ENCODE measurements at places on chromosomes 16 and 17.

DNA sequence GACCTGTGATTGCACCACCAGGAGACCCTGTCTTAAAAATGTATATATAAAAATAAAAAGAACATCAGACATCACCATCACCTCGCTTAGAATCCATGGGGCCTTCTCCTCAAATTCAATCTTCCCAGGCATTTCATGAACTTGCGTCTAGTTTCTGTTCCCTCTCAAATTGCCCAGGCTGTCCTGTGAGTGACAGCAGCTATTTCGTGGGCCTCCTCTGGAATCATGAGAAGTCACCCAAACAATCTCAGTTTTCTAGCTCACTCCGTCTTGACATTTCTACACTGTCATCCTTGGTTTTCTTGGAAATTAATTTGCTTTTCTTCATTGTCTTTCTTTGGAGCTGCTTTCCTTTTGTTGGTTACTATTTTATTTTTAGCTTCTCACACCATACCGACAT is 7.3 kb downstream of the SLC52A1 start:
- no peak for DNase-seq

DNA sequence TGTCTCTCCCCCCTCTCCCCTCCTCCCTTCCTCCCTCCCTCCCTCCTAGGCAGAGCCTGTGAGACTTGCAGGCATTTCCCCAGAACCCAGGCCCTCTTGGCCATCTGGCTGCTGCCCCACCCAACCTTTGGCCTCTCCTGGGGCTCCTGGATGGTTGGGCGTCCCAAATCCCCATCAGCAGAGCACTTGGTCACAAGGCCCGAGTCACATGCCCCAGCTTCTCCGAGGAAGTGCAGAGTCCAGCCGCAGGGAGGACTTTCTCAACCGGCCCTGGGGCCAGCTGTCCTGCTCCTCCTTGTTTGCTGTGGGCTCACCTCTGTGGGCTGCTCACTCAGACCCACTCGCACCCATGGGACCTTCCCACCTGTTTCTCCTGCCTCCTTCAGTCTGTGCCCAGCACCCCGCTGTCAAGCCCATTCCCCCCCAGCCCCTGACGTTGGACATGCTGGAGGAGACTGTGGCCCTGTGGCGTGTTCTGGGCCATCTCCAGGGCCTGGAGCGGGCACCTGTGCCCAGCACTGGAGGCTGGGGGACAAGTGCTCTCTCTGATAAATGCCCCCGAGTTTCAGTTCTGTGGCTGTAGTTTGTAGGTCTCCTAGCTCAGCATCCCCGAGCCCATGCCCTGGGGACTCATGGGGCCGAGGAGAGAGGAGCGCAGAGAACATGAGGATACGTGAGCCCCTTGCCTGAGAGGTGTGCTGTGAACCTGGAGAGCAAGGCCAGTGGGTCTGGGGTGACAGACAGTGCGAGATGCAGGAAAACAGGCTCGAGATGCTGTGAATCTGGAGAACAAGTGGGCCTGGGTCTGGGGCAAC is 42.3 kb upstream of the ZNF750 start:
- DNase-seq, result no peak

GRCh38 chr16:13041180-13041579 is 139.8 kb downstream of the SHISA9 start:
- DNase-seq, result no peak

DNA sequence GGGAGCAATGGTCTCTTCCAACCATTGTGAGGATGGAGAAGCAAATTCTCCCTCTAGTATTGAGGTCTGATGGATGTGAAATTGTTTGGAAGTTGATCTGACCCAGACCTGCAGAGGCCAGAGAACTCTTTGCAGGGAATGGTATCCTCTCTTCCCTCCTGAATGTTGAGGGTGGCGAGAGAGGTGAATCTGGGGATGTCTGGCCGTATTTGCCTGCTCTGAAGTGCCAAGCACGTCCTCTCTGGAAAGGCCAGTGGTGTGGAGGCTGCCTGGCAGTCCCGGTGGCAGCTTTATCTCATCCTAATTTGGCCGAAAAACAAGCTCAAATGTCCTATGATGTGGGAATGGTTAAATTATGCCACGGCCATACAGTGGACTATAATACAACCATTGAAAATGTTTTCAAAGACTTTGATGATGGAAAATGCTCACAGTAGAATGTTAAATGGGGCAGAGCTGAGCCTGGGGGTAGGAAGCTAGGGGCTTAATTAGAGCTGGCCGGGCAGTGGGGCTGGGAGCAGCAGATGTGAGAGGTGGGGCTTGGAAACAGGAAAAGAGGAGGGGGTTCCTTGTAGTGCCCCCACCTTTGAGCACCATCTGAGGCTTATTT is 30.8 kb downstream of the WSCD1 start:
- DNase-seq, result no peak

GRCh38 chr16:5761592-5761991 is 664.0 kb upstream of the EEF2KMT start:
- DNase-seq, result no peak
